ENCODE measurements at places on chromosomes 1 and 21.

- DNase-seq: no peak
Measured at GRCh38 chr1:6672558-6672957, 29.1 kb downstream of the DNAJC11 start.

GRCh38 chr1:226310245-226310540 lies 1.2 kb upstream of the LIN9 start:
- no peak for DNase-seq

DNA sequence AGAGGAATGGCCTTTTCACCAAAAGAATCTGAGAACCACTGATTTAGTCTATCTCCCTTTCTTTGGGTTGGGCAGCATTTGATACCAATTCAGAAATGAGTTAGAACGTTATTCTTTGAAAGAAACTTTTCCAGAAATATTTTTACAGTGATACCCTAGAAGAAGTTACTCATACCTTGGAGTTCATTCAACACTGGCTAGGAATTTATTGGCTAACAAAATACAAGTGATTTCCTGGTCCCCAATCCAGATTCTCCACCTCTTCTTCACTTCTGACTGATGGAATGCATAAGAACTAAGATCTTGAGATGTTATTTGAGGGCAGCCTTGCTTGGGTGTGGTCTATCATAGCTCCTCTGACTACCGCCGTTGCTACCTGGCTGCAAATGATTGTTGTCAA lies 9.4 kb downstream of the C1orf162 start:
- no peak for DNase-seq

DNA sequence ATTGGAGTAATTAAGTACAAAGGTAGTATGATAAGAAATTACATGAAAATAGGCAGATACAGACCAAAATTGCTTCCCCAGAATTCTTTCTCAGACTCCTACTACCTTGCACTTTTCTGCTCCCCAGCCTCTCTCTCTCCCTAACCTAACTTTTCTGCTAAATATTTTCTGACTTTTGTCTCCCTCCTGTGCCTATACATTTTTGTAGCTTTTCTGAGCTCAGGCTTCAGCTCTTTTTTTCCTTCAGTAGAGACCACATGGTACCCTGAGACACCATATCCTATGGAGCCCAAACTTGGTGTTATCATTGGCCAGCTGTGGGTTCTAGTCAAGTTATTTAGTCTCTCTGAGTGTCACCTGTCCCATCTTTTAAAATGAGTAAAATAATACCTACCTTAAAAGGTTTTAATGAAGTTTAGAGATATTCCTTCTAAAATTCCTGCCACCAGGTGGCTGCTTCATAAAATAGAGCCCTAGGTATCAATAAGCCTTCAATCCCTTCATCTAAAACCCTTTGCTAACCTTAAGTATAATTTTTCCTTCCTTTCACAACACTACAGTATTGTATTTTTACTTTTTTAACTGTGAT lies 237.6 kb upstream of the DUSP10 start:
- DNase-seq: no peak

DNA sequence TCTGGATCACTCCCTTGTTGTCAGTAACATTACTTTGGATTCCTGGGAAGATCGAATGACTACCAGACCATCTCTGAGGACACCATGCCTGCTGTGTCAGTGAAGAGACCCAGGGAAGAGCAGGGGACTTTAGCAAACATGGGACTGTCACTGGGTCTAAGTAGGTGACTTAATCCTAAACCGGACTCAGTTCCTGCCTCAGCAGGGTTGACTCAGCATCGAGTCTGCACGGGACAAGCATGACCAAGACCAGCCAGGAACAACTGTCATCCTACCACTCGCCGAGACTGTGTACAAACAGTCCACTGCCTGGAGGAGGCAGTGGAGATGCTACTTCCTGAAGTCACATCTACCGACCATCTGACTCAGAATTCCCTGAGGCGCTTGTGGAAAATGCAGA lies 53.2 kb upstream of the RAB4A start:
- no peak for DNase-seq

GRCh38 chr1:231232870-231233734 lies 7.9 kb upstream of the GNPAT start:
- DNase-seq: no peak

GRCh38 chr1:1099506-1100183 lies 16.2 kb downstream of the C1orf159 start:
- no peak for DNase-seq

GRCh38 chr1:18336801-18337200 lies 143.9 kb upstream of the KLHDC7A start:
- no peak for DNase-seq

DNA sequence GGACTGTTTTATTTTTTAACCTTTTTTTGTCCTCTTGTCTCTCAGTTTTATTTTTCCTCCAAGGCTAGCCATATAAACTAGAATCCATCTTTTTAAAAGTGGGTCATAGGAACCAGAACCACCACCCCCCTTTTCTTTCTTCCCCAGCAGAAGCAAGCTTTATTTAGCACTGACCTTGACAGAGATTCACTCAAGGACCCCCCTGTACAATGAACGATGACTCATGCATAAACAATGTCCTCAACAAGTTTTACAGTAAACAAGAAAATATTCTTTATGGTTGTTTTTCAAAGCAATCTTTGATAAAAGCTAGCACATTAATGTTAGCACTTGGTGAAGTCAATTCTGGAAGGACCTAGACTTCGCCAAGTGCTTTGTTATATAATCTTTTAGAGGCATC lies 14.1 kb downstream of the PKN2 start:
- no peak for DNase-seq

GRCh38 chr1:25727088-25727487 lies 72.9 kb upstream of the SELENON start:
- DNase-seq: no peak

DNA sequence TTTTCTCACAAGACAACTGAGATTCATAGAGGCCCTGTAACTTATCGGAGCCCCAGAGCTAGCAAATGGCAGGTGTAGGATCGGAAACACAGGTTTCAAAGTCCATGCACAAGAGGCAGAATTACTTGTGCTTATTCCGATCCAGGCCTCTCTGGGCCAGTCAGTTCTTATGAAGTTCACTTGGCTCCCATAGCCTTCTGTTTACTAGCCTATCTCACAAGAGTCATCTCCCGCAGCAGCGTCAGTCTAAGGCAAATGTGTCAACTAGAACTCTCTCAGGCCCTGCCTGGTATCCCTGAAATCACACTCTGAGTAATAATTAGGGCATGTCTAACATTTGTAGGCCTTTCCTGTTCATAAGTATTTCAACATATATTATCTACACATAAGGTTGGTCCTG lies 43.3 kb downstream of the PHC2 start:
- DNase-seq: peak; percentile 33

DNA sequence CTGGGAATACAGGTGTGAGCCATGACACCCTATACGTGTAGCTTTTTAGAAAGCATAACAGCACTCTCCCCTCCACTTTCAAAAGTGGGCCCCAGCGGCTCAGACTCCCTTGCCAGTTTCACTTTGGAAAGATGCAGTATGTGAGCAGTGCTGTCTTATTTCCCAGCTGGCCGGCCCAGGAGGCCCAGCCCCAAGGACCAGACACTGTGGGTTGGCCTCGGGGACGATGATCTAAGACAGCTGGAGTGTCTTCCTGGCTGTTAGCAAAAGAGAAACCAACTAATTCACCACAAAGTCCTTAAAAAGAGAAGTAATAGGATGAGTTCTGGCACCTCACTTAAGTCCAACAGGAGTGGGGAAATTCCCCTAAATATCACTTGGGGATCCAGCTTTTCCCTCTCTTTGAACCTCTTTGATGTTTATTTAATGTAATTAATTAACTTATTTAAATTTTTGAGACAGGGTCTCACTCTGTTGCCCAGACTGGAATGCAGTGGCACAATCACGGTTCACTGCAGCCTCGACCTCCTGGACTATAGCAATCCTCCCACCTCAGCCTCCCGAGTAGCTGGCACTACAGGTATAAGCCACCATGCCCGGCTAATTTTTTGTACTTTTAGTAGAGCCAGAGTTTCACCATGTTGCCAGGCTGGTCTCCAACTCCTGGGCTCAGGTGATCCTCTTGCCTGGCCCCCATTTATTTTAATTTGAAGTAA lies 17.6 kb upstream of the CLIC4 start:
- no peak for DNase-seq

DNA sequence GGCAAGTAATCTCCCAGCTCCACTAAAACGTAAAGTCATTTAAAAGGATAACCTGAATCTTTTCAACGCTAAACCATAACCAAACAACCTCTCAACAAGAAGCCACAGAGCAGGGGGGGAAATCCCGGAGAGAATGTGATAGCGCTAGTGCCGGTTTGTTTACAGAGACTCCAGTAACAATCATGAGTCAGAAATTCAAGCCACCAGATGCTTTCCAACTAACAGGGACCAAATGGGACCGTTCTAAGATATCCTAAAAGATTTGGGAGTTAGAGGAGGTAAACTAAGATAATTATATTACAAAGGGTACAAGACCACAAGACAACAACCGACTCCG lies 825 bp downstream of the DCAF8 start:
- no peak for DNase-seq

GRCh38 chr1:89844241-89844807 lies 23.5 kb downstream of the LRRC8D start:
- DNase-seq: no peak

DNA sequence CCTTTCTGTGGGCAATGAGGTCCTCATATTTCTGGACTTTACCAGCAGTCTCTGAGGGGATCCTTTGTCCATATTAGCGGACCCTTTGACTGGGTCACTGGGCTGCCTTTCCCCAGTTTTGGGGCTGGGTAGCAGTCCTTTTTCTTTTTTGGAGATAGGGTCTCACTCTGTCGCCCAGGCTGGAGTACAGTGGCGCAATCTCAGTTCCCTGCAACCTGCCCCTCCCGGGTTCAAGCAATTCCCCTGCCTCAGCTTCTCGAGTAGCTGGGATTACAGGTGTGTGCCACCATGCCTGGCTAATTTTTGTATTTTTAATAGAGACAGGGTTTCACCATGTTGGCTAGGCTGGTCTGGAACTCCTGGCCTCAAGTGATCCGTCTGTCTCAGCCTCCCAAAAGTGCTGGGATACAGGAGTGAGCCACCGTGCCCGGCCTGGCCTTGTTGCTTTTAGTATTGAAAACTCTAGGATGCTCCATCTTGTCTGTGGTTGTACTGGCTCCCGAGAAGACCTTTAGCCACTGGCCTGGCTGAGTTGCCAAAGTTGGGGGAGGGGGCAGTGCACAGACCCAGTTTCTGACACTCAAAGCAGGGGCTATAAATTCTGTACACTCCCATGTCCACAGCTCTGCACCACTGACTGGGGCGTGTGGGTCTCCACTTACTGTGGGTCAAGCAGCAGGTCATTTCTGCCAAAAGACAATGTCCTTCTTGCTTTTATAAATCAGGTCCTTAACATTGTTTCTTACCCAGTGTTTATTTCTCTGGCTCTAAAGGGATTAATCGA lies 33.1 kb downstream of the MAN1C1 start:
- no peak for DNase-seq

DNA sequence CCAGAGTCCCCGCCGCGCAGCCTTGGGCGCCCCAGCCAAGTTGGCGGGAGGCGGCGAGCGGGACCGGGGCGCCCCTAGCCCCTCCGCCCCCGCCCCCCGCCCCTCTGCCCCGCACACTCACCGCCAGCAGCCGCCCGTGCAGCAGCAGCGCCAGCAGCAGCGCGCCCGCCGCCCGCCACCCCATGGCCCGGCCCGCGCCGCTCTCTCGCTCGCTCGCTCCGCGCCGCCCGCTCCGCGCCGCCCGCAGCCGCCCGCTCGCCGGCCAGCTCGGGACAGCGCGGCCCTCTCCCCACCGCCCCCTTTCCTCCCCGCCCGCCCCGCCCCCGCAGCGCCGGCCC lies at the start of gene HSPG2:
Gene HSPG2 (minus strand): TSS at position 277 of the 338 bp plus-strand sequence. CDS start 93 bp downstream, at position 184.
- DNase-seq: no peak

DNA sequence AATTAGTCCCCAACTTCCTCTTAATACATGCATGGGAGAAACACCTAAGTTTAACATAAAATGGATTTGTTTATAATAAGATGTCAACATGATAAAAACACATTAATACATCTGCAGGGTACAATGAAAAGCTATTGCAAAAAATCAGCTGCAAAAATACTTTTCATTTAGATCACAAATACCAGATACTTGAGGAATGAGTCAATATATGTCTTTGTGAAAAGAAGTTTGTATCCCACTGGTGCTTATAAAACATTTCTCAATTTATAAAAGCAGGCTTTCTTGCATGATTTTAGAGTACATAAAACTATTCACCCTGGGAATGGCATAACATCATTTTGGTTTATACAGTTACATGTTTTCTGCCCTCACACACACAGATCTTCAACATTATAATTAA lies 18.6 kb upstream of the PRKAA2 start:
- DNase-seq: peak; percentile 38

DNA sequence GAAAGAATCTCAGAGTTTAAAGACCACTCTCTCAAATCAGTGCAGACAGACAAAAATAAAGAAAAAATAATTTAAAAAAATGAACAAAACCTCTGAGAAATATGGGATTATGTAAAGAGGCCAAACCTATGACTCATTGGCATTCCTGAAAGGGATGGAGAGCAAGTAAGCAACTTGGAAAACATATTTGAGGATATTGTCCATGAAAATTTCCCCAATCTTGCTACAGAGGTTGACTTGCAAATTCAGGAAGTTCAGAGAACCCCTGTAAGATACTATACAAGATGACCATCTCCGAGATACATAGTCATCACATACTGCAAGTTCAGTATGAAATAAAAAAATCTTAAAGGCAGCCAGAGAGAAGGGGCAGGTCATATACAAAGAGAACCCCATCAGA lies 43.7 kb upstream of the IVNS1ABP start:
- peak; percentile 28 for DNase-seq

DNA sequence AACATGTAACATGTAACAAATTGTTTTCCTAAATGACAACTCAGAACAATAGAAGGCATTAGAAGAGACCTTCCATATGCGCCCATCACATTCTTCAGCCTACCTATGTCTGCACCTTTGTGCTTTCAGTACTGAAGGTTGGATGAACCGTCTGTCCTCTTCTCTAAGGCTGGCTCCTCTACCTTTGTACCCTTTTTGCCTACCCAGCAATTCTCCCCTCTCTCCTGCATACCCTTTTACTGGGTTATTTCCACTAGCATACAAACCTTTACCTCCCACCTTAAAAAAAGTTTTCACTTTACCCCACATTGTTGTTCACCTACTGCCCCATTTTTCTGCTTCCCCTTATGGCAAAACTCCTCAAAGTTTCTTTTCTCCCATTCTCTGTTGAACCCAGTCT lies 5.2 kb downstream of the PIGV start:
- no peak for DNase-seq

DNA sequence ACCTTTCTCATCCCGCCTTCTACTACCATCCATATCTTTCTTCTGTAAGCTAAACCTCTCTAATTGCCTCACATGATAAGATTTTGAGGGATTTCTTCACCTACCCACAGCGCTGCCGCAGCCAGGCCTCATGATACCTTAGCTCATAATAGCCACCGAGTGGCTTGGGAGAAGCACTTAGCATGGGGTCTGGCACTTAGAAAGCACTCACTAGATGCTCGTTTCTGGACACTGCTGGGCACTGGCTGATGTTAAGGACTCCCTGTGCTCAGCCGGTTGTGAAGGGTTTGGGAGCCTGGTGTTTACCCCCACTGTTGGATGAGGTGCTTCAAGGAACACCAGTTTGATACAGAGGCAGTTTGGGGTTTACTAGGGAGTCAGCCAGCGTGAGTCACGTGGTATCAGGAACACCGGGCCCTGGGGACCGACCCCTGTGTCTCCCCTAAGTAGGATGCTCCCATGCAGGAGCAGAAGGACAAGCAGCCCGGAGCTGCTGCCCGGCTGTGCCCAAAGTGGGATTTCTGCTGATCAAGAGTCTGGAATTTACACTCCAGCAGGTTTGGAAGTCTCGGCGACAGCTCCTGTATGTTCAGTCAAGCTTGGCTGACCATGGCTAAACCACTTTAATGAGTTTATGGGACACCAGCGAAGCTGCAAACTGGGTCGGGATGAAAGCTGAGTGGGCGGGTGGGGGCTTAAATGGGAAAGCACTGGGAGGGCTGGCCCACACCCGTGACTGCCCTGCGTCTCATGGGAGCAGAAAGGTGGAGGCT lies 63.3 kb downstream of the GALNT2 start:
- no peak for DNase-seq
